Vagina (tissue), 2 donors: ENCODE measurements at places on chromosomes 11 and 22.

GRCh38 chr11:70713086-70713835 is 314.9 kb downstream of the CTTN start:
- no peak for DNase-seq

DNA sequence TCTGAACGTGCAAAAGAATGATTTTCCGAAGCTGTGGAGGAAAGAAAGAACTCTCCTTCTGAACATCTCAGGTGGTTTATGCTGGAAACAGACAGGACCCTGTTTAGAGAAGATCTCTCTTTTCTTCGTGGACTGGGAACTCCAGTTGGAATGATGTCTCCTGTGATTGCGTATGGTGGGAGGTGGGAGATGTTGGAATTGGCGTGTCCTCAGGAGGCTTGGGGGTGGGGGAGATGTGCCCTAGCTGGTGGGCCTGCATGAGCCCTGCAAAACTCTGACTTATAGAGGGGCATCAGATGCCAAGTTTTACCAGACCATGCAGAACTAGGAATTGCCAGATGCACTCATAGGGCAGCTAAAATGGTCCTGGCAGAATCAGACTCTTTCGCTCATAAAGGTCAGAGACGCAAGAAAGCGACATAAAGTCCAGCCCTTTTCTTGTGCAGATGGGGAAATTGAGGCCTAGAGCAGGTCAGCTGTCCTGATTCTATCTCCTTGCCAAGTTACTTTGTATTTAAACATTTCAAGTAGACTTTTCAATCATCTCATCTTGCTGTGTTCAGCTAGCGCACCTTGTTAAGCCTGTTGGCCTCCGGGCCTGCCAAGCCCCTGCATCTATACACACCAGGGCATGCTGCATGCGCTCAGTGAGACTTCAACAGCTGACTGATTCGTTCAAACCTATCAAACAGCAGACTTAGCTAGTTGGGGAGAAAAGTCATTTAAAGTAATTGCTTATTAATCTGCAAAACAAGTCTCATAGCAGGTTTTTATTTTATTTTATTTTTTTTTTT is 34.2 kb upstream of the EHF start:
- DNase-seq, result no peak

DNA sequence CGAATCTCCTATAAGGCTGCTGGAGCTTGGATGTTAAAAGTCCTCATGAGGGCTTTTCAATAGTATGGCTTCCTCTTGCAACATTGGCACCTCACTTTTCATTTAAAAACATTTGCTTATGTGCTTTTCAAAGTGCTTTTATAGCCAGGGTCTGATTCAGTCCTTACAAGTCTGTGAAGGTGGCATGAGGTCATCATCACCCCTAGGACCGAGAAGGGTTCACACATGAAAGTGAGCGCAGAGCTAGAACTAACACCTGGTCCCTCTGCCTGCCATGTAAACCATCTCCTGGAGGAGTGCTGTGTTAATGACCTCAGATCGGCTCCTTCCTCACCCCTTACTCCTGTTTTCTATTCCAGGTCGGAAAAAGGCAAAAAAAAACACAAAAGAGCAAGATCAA is 12.2 kb upstream of the LMO2 start:
- DNase-seq, result no peak

DNA sequence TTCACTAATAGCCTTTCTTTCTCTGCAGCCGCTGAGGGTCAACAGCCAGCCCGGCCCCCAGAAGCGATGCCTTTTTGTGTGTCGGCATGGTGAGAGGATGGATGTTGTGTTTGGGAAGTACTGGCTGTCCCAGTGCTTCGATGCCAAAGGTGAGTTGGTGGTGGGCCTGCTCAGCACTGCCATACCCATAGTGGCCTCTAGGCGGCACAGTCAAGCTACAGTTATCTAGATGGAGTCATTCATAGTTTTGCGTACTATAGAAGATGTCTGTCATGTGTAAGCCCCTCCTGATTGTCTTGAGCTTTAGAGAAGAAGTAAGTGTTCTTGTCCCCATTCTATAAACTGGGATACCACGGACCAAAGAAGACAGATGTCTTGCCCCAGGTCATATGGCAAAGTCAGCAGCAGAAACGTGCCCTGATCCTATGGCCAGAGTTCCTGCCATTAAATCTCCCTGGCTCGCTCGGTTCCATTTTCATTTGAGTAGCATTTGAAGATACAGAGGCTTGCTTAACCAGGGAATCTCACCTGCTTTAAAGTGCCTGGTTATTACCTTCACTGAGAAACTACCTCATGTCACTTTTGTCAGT is 42.1 kb upstream of the CRTAM start:
- no peak for DNase-seq

DNA sequence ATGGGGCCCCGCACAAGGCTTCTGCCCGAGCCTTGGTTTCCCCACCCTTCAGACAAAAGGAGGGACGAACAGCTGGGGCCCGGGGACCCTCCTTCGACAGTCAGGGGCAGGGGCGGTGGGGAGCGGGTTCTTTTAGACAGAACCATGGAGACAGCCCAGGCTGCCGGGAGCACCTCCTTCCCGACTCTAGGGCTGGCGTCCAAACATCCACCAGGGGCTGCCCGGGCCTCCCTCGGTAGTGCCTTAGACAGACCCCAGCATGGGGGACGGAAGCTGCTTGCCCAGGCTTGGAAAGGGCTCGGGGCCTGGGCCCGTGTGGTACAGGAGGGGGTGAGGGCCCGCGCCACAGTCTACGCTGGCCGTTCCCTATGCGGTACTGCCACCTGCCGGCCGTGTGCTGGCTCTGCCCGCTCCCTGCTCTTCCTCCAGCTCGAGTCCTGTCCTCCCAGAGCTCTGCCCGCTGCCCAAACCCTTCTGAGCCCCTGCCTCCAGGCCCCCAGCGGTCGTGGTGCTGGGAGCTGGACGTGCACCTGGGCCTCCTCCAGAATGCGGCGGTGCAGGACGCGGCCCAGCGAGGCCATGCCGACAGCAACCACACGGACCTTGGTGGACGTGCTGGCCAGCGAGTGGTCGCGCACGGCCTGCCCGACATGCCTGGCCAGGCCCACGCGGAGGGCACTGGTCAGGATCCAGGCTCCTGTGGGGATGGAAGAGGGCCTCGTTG is 20.1 kb downstream of the TSSC4 start:
- no peak for DNase-seq

- no peak for DNase-seq
Observed at GRCh38 chr22:17890245-17890671, 116.0 kb upstream of the BID start.

DNA sequence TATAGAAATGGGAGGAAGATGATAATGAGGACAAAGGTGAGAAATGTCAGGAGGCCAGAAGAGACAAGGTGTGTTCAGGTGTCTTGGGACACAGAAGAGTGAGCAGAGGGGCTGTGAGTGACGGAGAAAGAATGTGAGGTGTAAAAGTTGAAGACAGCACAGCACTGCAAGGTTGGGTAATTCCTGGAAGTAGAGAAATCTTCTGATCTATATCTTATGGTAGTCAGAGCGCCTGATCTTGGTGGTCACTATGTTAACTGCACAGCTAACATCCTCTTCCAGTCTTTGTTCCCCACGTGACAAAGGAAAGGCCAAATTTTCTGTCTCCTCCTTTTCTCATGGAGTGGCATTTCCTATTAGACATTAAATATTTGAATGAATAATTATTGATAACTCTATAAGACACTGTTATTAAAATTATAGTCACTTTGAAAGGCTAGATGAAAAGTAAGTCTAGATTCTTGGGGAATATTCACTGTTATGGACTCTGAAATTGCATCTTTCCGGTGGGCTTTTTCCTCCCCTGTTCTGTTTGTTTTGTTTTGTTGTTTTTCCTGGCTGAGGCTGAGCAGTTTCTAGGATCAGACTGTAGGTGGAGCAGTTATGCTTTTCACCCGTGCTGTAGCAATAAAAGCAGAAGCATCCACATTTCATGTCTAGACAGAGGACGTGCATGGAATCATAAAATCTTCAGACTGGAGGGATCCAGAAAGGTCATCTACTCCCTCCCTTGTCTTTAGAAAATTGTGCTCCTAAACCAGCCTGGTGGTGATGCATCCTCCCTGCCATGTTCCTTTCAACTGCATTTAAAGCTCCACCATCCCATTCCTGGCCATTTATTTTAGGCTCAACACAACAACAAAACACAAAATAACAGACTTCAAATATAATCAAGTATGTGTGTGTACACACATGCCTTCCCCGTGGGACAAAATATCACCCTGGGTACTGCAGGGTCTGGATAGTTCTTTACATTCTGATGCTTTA is 26.6 kb downstream of the SC5D start:
- DNase-seq, result no peak

DNA sequence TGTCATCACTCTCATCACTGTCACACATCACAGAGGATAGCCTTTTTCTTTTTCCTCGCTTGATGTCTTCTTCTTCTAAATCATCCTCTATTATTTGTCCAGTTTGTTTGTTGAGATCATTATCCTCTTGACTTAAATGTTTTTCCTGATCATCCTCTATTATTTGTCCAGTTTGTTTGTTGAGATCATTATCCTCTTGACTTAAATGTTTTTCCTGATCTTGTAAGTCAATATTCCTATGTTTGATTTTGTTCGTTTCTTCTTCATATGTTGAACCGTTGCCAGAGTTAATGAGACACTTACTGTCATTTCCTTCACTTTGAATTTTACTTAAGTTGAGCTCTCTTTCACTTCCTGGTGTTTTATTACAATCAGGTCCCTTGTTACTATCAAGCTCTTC is 5.6 kb downstream of the CCDC82 start:
- DNase-seq, result no peak

- no peak for DNase-seq
Observed at GRCh38 chr11:44940404-44940803, 10.3 kb downstream of the TP53I11 start.

DNA sequence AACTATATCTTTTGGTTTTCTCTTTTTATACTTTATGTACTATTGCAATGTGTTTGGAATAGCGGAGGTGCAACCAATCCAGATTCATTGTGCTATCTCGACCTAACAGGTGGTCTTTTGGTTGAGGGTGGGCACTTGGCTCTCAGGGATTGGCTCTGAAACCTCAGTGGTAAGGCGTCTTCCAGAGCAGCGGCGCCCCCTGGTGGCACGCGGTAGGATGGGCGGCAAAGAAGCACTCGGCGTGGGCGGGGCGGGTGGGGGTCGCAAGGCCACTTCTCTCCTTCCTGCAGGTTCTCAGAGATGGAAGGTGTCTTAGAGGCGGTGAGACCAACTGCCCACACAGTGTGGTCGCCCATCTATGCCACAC is 19.2 kb upstream of the PLET1 start:
- DNase-seq, result no peak

- no peak for DNase-seq
Observed at GRCh38 chr11:84089072-84090057, 803.2 kb upstream of the CCDC90B start.
